ENCODE measurements at places on chromosomes 2 and 18. TPM values are rescaled to one million over a fixed set of nuclear protein-coding genes. Genes with fewer than 3 reads are reported as not detected.

Gene SIX2
- polyA plus RNA-seq = 0.03 TPM

Gene RGPD3
- polyA plus RNA-seq = 0.24 TPM

Gene DYNAP
- 0.37 TPM for polyA plus RNA-seq

DNA sequence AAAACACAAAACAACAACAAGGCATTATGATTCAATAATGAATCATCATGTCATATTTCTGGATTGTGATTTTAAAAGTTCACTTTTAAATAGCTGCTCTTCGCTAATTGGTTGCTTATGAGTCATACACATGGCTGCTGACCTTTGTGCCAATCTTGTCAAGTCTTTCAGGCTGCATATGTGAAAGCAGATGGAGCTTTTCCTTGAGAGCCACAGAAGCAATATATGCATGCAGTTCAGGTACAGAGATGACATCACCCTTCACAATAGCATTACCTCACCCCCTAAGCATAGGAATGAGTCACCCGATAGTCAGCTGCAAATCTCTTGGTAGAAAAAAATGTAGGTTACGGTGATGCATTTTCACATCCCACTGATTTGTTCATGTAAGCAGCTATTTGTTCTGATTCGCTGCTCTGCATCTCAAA, 27.2 kb downstream of the EIF2AK3 start:
- H3K27me3 ChIP-seq = no peaks in the 10 kb centered on the region
- no peak overlapping the region for H3K4me3 ChIP-seq

- H3K36me3 ChIP-seq = no peaks in the 10 kb centered on the region
- H3K4me1 ChIP-seq = no peaks in the 10 kb centered on the region
- no peaks in the 10 kb centered on the region for H3K27me3 ChIP-seq
- DNase-seq = no peak
These were observed 12.3 kb upstream of the MEP1B start for GRCh38 chr18:32177530-32177929.

- H3K4me1 ChIP-seq = no peaks in the 10 kb centered on the region
- H3K27ac ChIP-seq = no peak overlapping the region
- no peaks in the 10 kb centered on the region for H3K36me3 ChIP-seq
- no peak overlapping the region for H3K4me3 ChIP-seq
- DNase-seq = no peak
- no peaks in the 10 kb centered on the region for H3K27me3 ChIP-seq
These were observed 555.5 kb upstream of the TNP1 start for GRCh38 chr2:217415316-217415715.

GRCh38 chr2:84741182-84741822, 139.6 kb downstream of the TRABD2A start:
- no peak overlapping the region for H3K27ac ChIP-seq
- H3K4me1 ChIP-seq = no peaks in the 10 kb centered on the region
- no peaks in the 10 kb centered on the region for H3K27me3 ChIP-seq
- DNase-seq = peak; percentile 6
- no peaks in the 10 kb centered on the region for H3K36me3 ChIP-seq

- H3K4me1 ChIP-seq = peaks cover 3% of the 10 kb centered on the region
- H3K27ac ChIP-seq = peak overlapping the region; percentile 73
- H3K36me3 ChIP-seq = no peaks in the 10 kb centered on the region
- peaks cover 12% of the 10 kb centered on the region for H3K27me3 ChIP-seq
- peak overlapping the region; percentile 72 for H3K4me3 ChIP-seq
- DNase-seq = peak; percentile 44
These were observed 860 bp upstream of the KCNJ3 start for GRCh38 chr2:154697418-154698252.

- H3K4me3 ChIP-seq = no peak overlapping the region
- H3K27me3 ChIP-seq = no peaks in the 10 kb centered on the region
- DNase-seq = peak; percentile 13
These were observed 202.7 kb downstream of the ACKR3 start for GRCh38 chr2:236772220-236772837.
